ENCODE measurements at places on chromosomes 12 and 14.

GRCh38 chr14:95645389-95645996 is 40.7 kb upstream of the TCL1B start:
- DNase-seq, result no peak
- no peaks in the 10 kb centered on the region for H3K4me1 ChIP-seq
- H3K27ac ChIP-seq, result no peak overlapping the region
- no peak overlapping the region for H3K4me3 ChIP-seq
- peaks cover 10% of the 10 kb centered on the region for H3K27me3 ChIP-seq

- H3K27ac ChIP-seq, result no peak overlapping the region
- peaks cover 96% of the 10 kb centered on the region for H3K27me3 ChIP-seq
- no peak overlapping the region for H3K4me3 ChIP-seq
- peaks cover 15% of the 10 kb centered on the region for H3K4me1 ChIP-seq
- no peak for DNase-seq
Observed at GRCh38 chr14:69573831-69574262, 824 bp downstream of the CCDC177 start.

- peaks cover 14% of the 10 kb centered on the region for H3K4me1 ChIP-seq
- no peaks in the 10 kb centered on the region for H3K36me3 ChIP-seq
- H3K27me3 ChIP-seq, result peaks cover 31% of the 10 kb centered on the region
- no peak overlapping the region for H3K4me3 ChIP-seq
Observed at GRCh38 chr12:124731869-124732268, 131.8 kb downstream of the SCARB1 start.

DNA sequence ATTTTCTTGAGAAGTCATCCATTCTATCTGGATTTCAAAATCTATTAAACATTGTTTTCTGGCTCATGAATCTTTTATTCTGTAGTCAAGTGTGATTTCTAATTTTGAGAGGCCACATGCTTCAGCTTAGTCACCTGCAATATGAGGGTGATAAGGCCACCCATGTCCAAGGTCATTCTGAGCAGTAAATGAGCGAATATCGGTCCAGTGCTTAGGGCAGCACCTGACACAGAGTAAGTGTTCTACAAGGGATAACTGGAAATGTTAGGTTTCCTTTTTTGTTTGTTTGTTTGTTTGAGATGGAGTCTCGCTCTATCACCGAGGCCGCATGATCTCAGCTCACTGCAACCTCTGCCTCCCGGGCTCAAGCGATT is 34.2 kb downstream of the AACS start:
- H3K36me3 ChIP-seq, result peaks cover 11% of the 10 kb centered on the region
- H3K4me1 ChIP-seq, result peaks cover 7% of the 10 kb centered on the region
- DNase-seq, result no peak
- H3K27me3 ChIP-seq, result no peaks in the 10 kb centered on the region
- no peak overlapping the region for H3K4me3 ChIP-seq

GRCh38 chr12:118290130-118290529 is 82.6 kb downstream of the TAOK3 start:
- H3K36me3 ChIP-seq, result peaks cover 23% of the 10 kb centered on the region
- H3K27ac ChIP-seq, result no peak overlapping the region
- no peak overlapping the region for H3K4me3 ChIP-seq
- H3K27me3 ChIP-seq, result no peaks in the 10 kb centered on the region
- no peak for DNase-seq
- H3K4me1 ChIP-seq, result peaks cover 3% of the 10 kb centered on the region

DNA sequence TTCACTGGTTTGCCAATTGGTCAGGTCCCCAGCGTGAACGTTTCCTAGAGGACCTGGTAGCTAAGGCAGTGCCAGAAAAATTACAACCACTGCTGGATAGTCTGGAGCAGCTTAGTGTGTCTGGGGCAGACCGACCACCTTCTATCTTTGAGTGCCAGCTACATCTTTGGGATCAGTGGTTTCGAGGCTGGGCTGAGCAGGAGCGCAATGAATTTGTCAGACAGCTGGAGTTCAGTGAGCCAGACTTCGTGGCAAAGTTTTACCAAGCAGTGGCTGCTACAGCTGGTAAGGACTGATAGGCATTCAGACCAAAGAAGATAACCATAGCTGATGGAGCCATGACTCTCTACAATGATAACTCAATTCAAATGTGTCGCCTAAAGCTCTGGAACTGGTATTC is 2.5 kb downstream of the C14orf119 start:
- no peak for DNase-seq
- H3K36me3 ChIP-seq, result peaks cover 32% of the 10 kb centered on the region
- no peak overlapping the region for H3K27ac ChIP-seq
- peaks cover 5% of the 10 kb centered on the region for H3K27me3 ChIP-seq

All from activated naive CD4-positive, alpha-beta T cell treated with anti-CD3 and anti-CD28 coated beads, Interleukin-2, amount 10 ng/mL, durations not matched to agents 7 days and 5 days (primary cell).